ENCODE measurements at places on chromosomes 5 and 9.

DNA sequence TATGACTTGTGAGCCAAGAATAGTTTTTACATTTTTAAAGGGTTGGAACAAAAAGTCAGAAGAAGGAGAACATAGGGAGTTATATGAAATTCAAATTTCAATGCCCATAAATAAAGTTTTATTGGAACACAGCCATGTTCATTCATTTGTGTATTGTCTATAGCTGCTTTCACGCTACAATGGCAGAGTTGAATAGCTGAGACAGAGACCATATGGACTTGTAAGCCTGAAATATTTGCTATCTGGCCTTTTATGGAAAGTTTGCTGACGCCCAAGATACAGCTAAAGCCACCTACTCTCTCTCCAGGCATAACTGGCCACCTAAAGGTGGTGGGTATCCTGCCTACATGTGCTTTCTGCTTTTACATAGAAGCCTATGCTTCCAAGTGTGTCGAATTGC lies 10.9 kb downstream of the DAB2IP start:
- DNase-seq = no peak

- no peak for DNase-seq
Observed at GRCh38 chr9:127966416-127967150, 14.2 kb downstream of the EEIG1 start.

GRCh38 chr9:86280580-86280979 lies 1.8 kb downstream of the ISCA1 start:
- no peak for DNase-seq

GRCh38 chr5:163880302-163880701 lies 374.9 kb downstream of the MAT2B start:
- no peak for DNase-seq

DNA sequence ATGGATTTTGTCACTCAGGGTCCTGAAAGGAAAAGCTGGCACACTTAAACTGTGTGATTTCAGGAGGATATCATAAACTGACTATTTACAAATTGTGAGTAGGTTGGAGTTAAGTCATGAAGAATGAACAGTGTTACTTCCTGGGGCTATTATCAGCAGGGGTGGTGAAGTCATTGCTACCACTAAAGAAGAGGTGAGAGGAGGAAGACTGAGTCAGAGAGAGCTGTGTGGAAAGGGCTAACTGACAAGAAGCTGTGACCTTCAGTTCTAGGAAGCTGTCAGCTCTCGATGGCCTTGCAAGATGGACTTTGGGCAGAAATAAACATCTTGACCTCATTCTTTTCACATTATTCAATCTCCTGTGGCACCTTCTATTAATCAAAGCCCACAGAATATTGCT lies 72.3 kb upstream of the STARD4 start:
- DNase-seq = no peak

Measured in D721Med (cell line).